ENCODE measurements at places on chromosomes 1 and 21. TPM values are rescaled to one million over a fixed set of nuclear protein-coding genes. Genes with fewer than 3 reads are reported as not detected.

PEA15 gene
- total RNA-seq: 99.6 TPM

GRCh38 chr21:42373908-42374455, 7.6 kb upstream of the TFF1 start:
- DNase-seq: no peak

GRCh38 chr1:173206816-173207568, at the start of gene TNFSF4:
Gene TNFSF4 (minus strand): TSS chr1:173207331. CDS start chr1:173207176, 155 bp downstream.
- peak; percentile 5 for DNase-seq

DNA sequence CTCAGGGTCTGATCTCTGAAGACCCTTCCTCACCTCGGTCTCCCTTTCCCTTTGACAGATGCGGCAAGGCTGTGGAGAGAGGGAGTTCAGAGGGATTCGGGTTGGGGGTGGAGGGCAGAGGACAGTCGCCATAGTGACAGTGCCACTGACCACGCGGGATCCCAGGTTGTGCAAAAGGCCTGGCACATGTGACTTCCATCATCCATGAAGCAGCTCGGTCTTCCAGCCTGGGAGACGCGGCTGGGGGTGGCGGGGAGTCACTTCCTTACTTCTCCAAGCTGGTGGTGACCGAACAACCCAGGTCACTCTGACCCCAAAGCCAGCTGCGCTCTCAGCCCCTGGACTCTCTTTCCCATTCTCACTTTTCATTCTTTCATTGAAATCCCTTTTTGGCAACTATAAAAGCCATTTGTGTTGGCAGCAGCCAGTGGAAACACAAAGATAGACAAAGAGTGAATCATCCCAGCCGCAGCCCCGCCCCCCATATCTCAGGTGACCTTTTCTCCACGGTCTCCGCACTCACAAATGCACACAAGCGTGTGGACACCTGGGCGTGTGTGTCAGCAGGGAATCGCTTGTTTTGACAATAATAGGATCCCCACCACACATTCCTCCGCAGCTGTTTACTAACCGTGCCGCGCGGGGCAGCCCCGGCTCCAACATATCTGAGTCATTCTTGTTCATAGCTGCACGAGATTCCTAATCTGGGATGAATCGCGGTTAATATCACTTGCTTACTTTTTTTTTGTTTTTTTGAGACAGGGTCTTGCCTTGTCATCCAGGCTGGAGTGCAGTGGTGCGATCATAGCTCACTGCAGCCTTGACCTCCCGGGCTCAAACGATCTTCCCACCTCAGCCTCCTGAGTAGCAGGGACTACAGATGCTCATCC, 68.3 kb downstream of the DHRS3 start:
- DNase-seq: peak; percentile 31

- DNase-seq: peak; percentile 90
Observed at GRCh38 chr1:109113590-109114341, at the start of gene ELAPOR1. Gene ELAPOR1 (plus strand): TSS chr1:109114115. CDS start chr1:109114184, 69 bp downstream.

GRCh38 chr1:44283524-44284173, 70.4 kb downstream of the DMAP1 start:
- DNase-seq: no peak

DNA sequence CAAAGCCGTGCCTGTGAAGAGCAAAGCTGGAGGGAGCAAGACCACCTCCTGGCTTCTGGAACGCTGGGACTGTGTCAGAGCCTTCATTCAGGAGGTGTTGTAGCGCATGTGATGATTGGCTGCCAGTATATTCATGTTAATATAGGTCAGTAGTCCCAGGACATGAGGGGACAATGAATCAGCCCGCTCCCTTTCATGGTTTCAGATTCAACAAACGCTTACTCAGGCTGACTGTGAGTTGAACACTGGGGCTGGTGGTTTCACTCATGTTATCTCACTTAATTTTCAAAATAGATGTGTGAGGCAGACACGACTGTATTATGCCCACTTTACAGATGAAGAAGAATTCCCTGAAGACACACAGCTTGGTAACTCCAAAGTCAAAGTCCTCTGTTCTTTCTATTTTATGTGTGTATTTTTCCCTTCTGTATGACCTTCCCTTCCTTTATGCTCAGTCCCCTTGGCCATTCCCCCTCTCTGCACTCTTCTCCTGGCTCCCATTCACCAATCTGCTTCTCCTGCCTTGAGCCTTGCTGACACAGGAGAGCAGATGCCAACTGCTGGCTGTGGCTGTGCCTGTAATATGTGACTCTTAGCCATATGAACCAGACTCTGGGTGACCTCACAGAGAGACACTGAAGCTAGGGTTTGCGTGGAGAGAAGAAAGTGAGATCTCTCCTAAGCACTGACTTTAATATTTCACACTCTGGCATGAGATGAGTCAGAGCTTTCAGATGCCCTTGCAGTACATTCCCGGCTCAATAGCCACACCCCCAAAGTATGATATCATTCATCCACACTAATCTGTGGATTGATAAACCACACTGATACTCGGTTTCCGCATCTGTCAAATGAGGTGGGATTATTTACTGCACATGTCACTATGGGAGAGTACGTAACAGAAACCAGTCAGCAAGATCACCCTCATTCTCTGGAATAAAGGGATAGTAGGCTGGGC, 31.4 kb upstream of the KIRREL1 start:
- DNase-seq: no peak

FCER1G gene
- total RNA-seq: 0.83 TPM

DNA sequence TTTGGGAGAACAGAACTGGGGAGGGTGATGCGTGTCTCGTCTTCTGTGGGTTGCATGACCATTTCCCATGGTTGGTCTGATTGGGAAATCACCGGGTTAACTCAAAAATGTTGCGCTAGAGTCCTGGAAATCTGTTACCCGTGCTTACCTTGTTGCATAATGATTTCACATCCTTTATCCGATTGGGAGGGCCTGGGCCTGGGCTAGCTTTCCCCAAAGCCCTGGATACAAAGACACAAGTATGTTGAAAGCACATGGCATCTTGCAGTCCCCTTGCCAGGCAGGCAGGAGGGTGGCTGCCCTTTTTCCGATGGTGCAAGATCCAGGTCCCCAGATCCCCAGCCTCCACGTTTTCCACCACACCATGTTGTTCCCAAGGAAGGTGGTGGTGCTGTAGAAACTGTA, 582 bp downstream of the TRPM2 start:
- DNase-seq: no peak

- DNase-seq: no peak
Observed at GRCh38 chr21:32592929-32593502, 7.7 kb upstream of the TCP10L start.

GRCh38 chr1:89277725-89278124, 5.1 kb upstream of the GBP5 start:
- no peak for DNase-seq

GNAT2 gene
- 0.24 TPM for total RNA-seq

GRCh38 chr21:31945141-31945540, 72.3 kb downstream of the HUNK start:
- no peak for DNase-seq

DNA sequence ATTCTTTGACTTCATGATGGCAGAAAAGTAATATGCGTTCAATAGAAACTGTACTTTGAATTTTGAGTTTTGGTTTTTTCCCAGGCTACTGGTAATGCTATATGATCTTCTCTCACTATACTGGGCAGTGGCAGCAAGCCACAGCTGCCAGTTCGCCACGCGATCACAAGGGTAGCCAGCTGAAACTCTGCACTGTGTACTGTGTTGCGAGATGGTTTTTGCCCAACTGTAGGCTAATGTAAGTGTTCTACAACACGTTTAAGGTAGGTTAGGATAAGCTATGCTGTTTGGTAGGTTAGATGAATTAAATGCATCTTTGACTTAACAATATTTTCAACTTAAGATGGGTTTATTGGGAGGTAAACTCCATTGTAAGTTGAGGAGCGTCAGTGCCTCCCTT, 123.1 kb downstream of the NRDC start:
- DNase-seq: no peak

DNA sequence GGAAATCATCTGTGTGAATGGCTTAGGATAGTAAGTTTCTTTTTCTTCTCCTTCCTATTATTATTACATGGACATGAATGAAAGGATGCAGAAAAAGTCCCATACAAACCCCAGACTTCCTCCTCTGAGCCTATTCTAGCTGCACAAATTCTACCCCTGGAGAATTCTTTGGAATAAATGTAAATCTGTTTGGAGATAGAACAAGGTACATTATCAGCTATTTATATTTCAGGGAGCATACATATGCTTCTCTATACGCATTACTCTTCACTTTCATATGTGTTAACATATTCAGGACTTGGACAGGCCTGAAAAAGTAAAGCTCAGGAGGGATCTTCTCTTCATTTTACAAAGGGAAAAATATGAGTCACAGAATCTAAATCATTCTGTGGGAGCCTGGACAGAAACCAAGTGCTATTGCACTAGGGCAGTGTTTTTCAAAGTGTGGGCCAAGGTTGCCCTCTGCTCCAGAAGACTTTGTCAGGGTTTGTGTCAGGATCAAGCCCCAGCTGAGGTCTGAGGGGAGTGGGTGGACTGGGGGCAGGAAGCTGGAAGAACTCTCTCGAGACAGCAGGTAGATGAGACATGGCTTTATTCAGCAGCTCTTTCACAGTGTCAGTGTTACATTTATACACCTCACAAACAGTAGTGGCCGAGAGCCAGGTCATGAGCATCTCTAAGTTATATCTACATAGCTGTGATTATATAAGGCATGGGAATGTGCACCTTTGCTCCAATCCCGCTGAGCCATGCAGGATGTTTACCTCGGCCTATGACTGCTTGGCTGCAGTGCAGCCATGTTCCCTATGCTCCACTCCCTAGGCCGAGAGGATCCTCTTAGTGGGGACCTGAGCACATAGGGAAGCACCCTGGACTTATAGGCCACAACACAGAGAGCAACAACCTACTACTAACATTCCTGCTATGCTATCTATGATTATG, 114.3 kb downstream of the GDAP2 start:
- no peak for DNase-seq

HFM1 gene
- total RNA-seq: not detected

P3R3URF gene
- total RNA-seq: not detected

- DNase-seq: no peak
Observed at GRCh38 chr21:18715606-18716005, 312.0 kb upstream of the TMPRSS15 start.

CA14 gene
- total RNA-seq: not detected

DNA sequence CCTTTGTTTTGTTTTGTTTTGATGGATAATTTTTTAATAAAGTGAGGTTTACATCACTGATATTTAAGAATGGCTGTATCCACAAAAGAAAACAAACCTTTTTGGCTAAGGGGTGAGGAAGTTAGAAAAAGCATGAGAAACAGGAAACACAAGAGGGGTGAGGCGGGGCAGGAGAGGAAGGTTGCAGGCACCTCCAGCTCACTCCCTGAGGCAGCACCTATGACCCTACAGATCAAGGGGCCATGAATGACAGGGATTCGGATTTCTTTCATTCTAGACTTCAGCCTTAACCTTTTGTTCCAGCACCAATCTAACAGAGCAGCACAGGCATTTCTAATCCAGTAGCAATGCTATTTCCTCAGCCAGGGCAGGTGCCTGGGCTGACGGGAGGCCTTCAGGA, 4.4 kb downstream of the CLCA4 start:
- DNase-seq: no peak

DNA sequence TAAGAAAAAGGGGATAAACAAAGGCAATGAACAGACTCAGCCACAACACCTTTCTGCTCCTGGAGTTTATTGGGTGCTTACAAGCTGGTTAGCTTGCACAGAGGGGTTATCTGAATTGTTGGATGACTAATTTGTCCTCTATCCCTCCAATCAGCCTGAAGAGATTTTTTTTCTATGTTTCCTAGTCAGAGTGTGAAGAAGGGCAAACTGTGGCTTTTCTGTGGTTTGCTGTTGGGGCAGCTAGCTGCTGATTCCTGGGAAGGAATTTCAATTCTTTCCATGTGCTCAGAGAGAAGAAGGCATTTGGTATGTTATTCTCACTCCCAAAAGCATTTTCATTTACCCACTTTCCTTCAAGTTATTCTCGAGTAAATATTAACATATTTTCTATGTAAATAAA, 48.6 kb downstream of the PCP4 start:
- DNase-seq: no peak

TAS1R1 gene
- total RNA-seq: not detected

- DNase-seq: no peak
Observed at GRCh38 chr1:214418391-214418790, 133.0 kb downstream of the PTPN14 start.

RAB42 gene
- total RNA-seq: not detected

- DNase-seq: no peak
Observed at GRCh38 chr1:53625766-53626520, 113.0 kb downstream of the GLIS1 start.

- DNase-seq: no peak
Observed at GRCh38 chr1:3668148-3668547, 15.8 kb downstream of the TP73 start.

SH3BGR gene
- total RNA-seq: 2.1 TPM

- DNase-seq: no peak
Observed at GRCh38 chr1:221078260-221078965, 199.2 kb downstream of the HLX start.

DNA sequence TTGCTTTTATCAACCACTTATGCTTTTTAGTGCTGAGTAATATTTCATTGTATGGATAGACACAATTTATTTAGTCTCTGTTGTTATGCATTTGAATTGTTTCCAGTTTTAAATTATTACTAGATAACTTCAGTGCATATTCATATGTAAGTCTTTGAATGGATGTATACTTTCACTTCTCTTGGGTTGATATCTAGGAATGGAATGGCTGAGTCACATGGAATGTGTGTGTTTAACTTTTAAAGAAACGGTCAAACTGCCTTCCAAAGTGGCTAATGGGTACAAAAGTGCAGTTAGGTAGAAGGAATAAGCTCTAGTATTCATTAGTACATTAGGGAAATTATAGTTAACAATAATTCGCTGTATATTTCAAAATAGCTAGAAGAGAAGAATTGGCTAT, 82.4 kb downstream of the NPHS2 start:
- DNase-seq: no peak

DOCK7 gene
- 8.6 TPM for total RNA-seq

S100A5 gene
- 2.5 TPM for total RNA-seq

- DNase-seq: no peak
Observed at GRCh38 chr1:54384918-54385726, 21.1 kb downstream of the SSBP3 start.

GRCh38 chr1:109517337-109517736, 7.8 kb upstream of the AMIGO1 start:
- no peak for DNase-seq

ADAM30 gene
- not detected for total RNA-seq

DNA sequence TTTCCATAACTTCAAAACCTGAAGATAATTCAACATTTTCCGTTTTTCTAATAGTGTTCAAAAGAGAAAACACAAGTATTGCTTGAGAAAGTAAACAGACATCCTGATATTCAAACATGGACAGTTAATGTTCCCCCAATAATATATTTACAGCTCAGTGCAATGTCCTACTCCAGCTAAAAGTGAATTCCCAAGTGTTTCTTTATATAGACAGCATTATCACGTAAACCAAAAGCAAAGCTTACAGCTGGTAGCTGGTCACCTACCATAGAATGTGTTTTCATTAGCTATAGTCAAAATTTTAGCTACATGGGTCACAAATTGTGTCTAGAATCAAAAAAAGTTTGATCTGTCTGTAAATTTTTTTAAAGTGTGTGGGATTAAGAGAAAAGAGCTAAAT, 34.9 kb downstream of the WLS start:
- no peak for DNase-seq

GRCh38 chr1:78303620-78304019, 187.2 kb upstream of the PTGFR start:
- DNase-seq: no peak

BEND5 gene
- total RNA-seq: 1.4 TPM

OR2T29 gene
- not detected for total RNA-seq

ZNF683 gene
- 0.30 TPM for total RNA-seq
